ENCODE measurements at places on chromosomes 12 and 14. TPM values are rescaled to one million over a fixed set of nuclear protein-coding genes. Genes with fewer than 3 reads are reported as not detected.

CCND2 gene
- total RNA-seq: 29.5 TPM

ACSS3 gene
- total RNA-seq: 6.5 TPM

FAM186B gene
- 0.49 TPM for total RNA-seq

GPRC5D gene
- total RNA-seq: 51.1 TPM

SPTB gene
- 0.66 TPM for total RNA-seq

RNFT2 gene
- total RNA-seq: not detected

TMEM132C gene
- 2.7 TPM for total RNA-seq

LAG3 gene
- total RNA-seq: 0.52 TPM

FAM90A1 gene
- total RNA-seq: not detected

RBP5 gene
- 2.5 TPM for total RNA-seq

FZD10 gene
- 26.3 TPM for total RNA-seq

SMIM41 gene
- total RNA-seq: not detected

All from lower leg skin (tissue), 4 donors.